Cortex of kidney (tissue), 1 donor: ENCODE measurements at places on chromosomes 5 and 9.

- DNase-seq, result no peak
Measured at GRCh38 chr9:131043087-131043486, 34.1 kb downstream of the LAMC3 start.

DNA sequence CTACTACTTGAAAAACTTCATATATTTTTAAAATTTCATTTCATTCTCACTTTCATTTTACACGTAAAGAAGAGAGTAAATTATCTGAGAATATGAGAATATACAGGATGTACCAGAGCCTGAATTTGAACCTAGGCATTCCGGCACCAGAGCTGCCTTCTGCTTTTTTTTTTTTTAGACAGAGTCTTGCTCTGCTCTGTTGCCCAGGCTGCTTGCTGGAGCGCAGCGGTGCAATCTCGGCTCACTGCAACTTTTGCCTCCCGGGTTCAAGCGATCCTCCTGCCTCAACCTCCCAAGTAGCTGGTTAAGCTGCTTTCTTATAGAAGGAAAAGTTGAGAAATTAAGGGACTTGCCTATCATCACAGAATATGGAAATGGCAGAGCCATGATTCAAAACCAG, 540.1 kb downstream of the EBF1 start:
- DNase-seq, result no peak

GRCh38 chr5:168710706-168711105, 131.5 kb upstream of the PANK3 start:
- DNase-seq, result no peak

DNA sequence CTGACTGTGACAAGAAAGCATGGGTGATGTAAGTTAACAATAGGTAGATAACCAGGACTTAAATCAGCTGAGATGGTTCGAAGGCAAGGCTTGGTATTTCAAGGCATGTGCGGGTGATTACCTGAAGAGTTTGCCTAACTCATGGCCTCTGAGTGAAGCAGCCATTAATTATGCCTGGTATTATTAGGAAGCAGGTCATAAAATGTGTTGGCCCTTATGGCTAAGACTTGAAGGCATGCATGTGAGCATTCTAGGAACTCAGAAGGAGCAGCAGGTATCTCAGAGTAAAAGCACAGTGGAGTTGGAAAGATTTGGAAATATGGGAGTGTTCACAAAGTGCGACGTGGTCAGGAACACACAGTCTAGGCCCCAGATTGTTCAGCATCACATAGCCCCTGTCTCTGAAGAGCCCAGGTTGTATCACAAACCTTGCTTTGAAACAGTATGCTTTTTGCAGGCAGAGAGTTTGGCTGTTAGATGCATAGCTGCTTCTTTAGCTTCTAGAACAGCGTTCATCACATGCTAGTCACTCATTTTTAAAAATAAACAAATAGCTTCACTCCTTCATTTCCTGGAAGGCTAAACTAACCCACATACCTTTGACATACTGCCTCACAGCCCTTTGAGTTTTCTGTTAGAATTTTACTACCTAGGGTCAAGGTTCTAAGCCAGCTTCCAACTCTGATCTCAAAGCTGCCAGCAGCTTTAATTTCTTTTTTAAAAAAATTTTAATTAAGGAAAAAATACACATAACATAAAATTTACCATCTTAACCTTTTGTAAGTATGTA, 2.1 kb downstream of the HEXB start:
- DNase-seq, result no peak

DNA sequence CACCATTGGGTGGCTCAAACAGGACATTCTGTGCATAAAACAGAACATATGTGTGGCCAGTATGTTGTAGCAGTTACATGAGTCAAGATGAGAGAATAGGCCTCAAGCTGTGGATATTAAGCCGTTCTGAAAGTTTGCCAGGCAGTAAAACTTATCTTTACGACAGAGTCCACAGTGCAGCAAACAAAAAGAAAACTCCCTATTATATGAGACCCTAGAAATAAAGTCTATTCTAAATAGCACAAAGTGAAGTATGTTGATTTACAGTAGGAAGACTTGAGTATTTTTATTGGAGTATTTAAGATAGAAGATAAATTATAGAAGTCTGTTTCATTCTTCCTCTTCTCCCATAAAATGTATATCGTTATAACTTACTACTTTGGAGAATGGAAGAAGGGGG, 271.5 kb downstream of the ADGRV1 start:
- no peak for DNase-seq

DNA sequence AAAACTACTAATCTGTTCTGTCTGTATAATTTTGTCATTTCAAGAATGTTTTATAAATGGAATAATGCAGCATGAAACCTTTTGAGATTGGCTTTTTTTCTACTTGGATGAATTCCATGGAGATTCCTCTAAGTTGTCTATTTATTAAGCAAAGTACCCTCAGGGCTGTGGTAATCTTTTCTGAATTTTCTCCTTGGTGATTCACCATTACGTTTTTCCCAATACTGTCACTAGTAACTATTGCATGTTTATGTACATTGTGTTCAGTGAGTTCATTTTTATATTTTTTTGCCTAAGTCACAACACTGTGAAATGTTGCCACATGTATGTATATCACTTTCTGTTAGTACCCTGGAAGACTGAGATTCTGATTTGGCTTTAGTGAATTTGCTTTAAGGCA, 177.0 kb upstream of the GRIN3A start:
- DNase-seq, result no peak

- no peak for DNase-seq
Measured at GRCh38 chr9:91659529-91660495, 236.2 kb upstream of the NFIL3 start.

- DNase-seq, result no peak
Measured at GRCh38 chr9:19998153-19998552, 209.3 kb upstream of the SLC24A2 start.

- DNase-seq, result no peak
Measured at GRCh38 chr5:139709582-139710318, 61.6 kb downstream of the CXXC5 start.

GRCh38 chr9:129440435-129441186, 180.3 kb downstream of the C9orf50 start:
- no peak for DNase-seq

- no peak for DNase-seq
Measured at GRCh38 chr5:85549229-85549628, 1068.5 kb upstream of the COX7C start.

DNA sequence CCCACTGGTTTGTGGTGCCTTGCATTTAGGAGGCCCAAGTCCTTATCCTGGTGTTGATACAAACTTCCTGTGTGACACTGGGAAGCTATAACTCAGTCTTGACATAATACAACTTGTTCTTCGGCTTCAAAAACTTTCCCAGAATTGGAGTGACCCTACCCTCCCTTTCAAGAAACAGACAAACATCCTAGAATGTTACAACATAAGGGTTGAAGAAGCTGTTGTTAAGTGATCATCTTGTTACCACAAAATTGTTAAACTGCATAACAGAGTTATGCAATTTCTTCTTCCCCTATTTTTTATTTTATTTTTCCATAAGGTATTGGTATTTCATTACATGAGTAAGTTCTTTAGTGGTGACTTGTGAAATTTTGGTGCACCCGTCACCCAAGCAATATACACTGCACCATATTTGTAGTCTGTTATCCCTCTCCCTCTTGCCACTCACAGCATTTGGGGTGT, 21.3 kb downstream of the TLR4 start:
- DNase-seq, result no peak

DNA sequence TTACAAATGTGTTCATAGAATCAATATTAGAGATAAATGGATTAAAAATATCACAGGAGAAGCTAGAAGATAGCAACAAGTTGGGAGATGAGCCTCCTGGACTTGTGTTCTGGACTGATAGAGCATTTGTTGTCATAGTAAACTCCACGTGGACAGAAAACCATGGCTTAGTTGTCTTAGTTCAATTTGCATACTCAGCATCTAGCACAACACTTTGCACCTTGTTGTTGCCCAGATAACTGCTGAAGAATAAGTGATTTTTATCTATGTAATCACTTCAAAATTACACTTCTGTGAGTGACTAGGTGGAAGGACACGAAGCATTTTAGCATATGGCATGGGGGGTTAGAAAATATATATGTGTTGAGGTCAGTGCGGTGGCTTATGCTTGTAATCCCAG, 4.0 kb downstream of the RANBP3L start:
- no peak for DNase-seq

DNA sequence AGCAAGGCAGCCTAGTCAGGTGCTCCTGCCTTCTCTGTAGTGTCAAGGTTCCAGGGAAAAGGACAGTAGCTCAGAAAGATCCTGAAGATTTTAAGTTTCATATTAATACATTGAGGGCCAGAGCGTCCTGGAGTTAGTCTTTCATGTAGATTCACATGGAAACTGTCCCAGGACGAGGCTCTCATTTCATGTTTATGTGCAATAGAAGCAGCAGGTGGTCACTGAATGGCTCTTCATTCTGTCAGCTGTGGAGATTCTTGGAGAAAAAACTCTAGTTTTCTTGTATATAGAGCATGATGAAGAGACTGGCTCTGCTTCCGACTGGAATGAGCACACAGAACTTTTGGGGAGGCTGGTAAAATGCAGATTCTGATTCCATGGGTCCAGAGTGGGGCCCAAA, 54.3 kb downstream of the MEGF10 start:
- no peak for DNase-seq
